ENCODE measurements at places on chromosomes 12 and 14.

GRCh38 chr12:38282886-38283285, 33.7 kb upstream of the ALG10B start:
- no peak for DNase-seq

DNA sequence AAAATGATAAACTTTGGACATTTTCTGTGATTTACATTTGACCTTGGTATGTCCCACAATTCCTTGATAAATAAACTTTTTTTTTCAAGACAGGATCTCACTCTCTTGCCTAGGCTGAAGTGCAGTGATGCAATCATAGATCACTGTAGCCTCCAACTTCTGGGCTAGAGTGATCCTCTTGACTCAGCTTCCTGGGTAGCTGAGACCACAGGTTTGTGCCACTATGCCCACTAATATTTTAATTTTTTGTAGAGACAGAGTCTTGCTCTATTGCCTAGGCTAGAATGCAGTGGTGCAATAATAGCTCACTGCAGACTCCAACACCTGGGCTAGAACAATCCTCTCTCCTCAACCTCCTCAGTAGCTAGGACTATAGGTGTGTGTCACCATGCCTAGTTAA, 79.1 kb upstream of the PTGDR start:
- DNase-seq, result no peak

- DNase-seq, result no peak
Observed at GRCh38 chr14:70993931-70994330, 86.7 kb downstream of the PCNX1 start.

GRCh38 chr12:47832263-47832933, 12.7 kb upstream of the HDAC7 start:
- no peak for DNase-seq

DNA sequence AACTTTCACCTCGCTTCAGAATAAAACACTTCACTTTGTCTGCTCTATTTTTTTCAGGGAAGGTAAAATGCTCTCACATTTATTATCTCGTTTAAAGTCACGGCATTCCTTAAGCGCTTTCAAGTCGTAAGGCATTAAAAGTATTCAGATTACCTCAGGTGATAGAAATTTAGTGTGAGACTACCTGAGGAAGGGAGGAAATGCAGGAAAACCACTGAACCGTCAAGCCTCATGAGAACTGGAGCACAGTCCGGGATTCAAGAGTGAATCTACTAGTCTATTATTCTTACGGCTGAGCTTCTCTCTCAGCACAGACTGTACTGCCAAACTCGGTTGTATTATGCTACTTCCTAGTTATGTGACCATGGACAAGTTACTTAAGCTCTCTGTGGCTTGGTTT, 8.3 kb upstream of the PPFIBP1 start:
- DNase-seq, result no peak

DNA sequence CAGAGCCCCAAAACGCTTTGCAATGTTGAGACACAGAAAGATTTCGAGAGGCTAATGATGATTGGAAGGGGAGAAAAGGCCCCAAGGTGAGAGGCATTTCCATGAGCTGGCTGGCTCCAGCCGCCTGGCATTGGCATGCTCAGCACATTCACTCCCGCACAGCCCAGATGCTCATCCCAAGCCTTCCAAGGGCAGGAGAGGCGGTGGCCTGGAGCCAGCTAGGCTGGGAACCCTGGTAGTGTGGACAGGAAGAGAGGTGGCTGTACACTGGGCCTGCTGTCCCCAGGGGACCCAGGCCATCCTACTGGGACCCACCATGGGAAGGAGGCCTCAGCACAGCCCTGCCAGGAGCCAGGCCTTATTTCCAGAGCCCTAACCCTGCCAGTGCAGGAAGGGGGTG, 72.2 kb downstream of the SPTB start:
- DNase-seq, result no peak

- DNase-seq, result no peak
Observed at GRCh38 chr12:4978737-4979136, 64.9 kb upstream of the KCNA5 start.

DNA sequence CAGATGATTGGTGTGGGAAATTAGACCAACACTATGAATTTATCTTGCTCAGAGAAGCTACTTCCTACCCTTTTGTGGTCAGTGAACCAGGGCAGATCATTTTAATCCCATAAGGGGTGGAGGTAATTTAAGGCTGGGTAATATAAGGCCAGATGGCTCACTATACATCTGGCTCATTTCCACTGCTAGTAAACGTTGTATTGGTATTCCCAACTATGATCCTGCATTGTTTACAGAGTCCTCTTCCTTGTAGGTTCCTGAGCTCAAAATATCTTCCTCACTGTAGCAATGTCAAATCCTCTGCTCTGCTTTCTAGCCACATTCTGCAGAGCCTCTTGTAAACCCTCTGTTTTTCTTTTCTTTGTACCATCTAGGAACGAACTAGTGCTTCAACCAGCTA, 93.0 kb upstream of the MGAT4C start:
- DNase-seq, result no peak

GRCh38 chr12:95358111-95359083, 115.6 kb upstream of the METAP2 start:
- DNase-seq, result no peak

DNA sequence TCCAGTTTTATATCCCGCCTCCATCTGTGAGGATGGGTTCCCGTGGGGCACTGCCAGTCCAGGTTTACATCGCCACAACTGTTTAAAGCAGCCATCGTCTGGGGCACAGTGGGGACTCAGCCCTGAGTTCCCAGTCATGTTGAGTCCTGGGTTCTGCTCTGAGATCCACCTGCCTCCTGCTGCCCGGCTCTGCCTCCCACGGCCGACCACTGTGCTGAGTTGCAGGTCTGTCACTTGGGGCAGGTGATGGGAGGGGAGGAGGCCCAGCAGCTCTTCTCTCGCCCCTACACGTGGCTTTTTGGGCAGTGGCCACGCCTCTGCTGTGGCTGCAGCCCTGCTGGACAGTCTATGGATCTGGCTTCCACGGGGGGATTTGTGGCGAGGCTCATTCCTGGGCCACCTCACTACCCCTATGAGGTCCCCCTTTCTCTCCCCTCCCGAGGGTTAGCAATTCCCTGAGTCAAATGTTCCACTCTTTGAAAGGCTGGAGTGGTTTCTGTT, 143.0 kb downstream of the ADGRD1 start:
- no peak for DNase-seq

DNA sequence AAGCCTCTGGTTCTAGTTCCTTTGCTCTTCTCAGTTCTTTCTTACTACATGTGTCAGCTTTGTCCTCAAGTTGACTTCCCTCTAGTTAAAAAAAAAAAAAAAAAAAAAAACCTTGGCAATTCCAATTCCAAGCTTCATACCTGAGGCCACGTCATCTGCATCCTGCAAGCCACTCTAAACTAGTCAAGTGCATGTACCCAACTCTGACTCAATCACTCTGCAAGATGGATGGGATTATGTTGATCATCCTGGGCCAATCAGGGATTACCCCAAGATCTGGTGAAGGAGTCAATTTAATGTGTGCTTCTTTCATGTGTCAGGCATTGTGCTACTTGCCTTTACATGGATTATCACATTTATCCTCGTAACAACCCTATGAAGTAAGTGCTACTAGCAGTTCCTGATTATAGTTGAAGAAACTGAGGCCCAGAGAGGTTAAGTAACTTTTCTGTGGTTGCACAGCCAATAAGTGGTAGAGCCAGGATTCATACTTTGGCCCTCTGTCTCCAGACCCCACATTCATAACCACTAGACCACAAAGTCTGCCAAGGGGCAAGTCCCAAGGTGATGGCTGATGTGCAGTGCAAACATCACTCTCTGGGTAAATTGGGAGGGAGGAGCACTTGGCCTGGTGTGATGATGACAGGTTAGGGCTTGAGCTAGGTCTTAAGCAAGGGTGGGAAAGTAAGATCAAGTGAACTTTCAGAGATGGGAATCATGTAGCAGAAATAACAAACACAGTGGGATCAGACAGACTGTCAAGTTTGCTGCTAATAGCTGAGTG, 17.3 kb upstream of the CCND2 start:
- DNase-seq, result no peak

DNA sequence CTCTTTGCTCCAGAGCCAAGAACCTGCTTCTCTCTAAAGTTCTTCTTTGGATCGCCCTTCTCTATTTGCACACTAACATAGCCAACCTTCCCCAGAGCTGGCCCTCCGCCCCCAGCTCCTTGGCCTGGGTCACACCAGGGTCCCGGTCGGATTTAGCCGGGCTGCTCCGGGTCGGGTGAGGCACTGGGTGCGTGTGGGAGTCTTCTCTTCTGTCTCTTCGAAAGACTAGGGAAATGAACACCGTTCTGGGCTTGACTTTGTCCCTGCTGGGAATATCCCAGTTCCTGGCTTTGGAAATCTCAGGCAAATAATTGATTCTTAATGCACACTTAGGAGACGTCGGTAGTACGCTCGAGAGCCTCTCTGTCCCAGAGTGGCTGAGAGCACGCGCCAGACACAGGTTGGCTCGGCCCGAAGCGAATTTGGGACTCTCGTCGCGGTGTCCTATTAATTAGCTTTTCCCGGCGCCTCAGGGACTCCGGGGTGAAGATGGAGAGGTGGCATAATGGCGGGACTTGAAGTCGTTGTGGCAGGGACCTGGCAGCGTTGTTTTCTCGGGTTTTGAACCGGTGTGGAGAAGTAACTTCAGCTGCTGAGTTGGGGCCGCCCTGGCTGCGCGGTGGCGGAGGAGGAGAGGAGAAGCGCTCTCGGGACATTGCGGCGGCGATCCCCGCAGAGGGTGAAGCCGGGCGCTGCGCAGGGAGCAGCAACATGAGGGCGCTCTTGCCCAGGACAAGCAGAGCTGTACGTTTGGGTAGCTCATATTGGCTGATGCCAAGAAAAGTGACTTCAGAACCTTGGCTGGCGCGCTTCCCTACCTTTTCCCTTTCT, 7.5 kb downstream of the FOXG1 start:
- DNase-seq, result no peak

DNA sequence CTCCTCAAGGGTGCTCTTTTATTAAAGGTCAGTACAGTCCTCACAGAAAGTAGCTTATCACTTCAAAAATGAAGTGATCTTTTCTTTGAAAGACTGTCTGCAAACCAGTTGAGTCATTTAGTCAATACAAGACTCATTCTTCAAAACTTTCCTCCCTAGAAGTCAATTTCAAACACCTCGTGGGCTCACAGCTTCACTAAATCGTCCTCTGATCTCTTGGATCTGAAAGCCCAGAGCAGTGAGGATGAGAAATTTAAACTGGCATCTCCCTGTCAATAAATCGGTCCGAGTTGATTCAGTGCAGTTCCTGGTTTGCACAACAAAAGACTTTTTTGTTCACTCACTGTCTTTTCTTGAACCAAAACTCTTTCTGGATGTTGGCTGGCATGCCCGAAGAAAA, 44.5 kb downstream of the NUAK1 start:
- no peak for DNase-seq

- DNase-seq, result no peak
Observed at GRCh38 chr14:104389326-104390220, 190.0 kb upstream of the C14orf180 start.

DNA sequence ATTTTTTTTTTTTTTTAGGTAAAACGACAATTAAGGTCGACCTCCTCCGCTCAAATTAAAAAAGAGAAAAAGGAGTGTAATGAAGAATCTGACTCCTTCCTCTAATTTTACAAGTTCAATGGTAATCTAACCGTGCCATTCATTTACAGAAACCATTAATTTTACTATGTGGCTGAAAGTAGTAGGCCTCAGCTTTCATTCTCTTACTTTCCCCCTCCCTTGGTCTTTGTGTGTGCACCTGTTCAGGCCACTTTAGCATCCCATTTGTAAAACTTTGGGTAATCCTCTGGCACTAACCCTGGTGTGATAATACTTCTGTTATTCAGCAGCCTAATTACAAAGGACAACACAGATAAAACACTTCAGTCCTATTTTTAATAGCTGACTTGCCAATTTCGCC, 128.1 kb downstream of the ASCL1 start:
- peak; percentile 41 for DNase-seq

All from NCI-H187 treated with DMSO at 0.1 percent for 48 hours (cell line).